Breast epithelium (tissue), 4 donors: ENCODE measurements at places on chromosomes 4 and X. TPM values are rescaled to one million over a fixed set of nuclear protein-coding genes. Genes with fewer than 3 reads are reported as not detected.

Gene CSTF2
- total RNA-seq, result 12.1 TPM

- no peak for DNase-seq
- no peak overlapping the region for H3K27ac ChIP-seq
- H3K27me3 ChIP-seq, result no peaks in the 10 kb centered on the region
- H3K4me3 ChIP-seq, result no peak overlapping the region
Observed at GRCh38 chr4:113826421-113826820, 64.9 kb upstream of the CAMK2D start.

Gene MMRN1
- total RNA-seq, result 11.0 TPM

DNA sequence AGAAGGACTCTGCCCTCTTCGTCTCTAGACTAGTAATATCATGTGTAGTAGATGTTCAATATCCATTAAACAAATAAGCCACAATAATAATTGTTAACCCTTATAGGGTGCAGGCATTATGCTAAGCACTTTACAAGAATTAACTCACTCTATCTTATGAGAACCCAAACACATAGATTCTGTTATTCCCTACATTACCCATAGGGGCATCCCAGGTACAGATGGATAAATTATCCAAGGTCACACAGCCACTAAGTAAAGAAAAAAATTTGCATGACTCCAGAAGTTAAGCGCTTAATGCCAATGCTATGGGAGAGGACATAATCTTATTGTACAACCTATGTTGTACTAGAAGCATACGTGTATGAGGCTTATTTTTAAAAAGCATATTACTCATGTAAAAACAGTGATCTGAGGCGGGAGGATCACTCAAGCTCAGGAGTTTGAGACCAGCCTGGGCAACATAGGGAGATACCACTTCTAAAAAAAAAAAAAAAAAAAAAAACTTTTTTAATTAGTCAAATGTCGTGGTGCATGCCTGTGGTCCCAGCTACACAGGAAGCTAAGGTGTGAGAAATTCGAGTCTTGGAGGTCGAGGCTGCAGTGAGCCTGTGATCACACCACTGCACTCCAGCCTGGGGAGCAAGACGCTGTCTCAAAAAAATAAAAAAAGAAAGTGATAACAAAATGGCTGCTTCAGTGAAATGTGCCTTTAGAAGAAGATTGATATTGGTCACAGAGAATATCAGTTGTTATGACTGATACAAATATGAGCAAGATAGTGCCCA lies 13.6 kb downstream of the LDB2 start:
- no peaks in the 10 kb centered on the region for H3K27me3 ChIP-seq
- H3K4me3 ChIP-seq, result no peak overlapping the region
- H3K36me3 ChIP-seq, result no peaks in the 10 kb centered on the region
- H3K27ac ChIP-seq, result no peak overlapping the region
- DNase-seq, result no peak

DNA sequence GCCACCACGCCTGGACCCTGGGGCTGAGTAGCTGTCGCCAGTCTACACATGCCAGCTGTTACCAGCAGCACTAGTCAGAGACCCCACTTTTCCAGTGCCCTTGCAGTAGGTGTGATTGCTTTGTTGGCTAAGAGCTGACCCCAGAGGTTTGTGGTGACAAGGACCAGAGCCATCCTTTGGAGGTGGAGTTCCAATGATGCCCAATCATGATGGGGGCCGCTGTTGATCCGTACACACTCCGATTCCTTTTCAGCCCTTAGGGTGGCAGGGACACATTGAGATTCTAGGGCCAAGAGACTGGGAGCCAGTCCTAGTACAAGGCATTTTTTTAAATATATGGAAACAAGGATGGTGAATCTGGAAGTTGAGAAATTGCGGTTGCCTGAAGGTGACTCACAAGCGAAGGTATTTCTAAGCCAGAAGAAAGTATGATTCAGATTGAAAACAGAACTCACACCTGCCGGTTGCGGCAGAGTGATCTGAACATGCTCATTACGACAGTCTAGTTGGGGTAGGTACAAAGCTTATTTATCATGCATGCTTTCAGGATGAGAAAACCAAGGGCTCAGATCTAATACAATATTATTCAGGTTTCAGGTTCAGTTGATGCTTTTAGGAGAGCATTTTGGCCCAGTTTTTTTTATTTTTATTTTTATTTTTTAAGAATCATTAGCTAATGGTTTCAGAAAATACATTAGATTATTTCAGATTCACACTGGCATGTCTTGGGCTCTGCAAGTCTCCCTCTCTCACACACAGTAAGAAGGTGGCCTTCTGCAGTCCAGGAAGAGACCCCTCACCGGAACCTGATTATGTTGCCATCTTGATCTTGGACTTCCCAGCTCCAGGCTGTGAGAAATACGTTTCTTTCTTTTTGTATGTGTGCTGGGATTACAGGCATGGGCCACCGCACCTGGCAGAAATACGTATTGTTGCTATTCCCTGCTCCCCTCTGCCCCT lies 43.4 kb downstream of the SHROOM2 start:
- DNase-seq, result peak; percentile 43
- no peak overlapping the region for H3K27ac ChIP-seq
- no peaks in the 10 kb centered on the region for H3K27me3 ChIP-seq
- H3K36me3 ChIP-seq, result no peaks in the 10 kb centered on the region
- H3K4me3 ChIP-seq, result no peak overlapping the region
- no peaks in the 10 kb centered on the region for H3K4me1 ChIP-seq

- H3K27me3 ChIP-seq, result peaks cover 29% of the 10 kb centered on the region
- no peaks in the 10 kb centered on the region for H3K36me3 ChIP-seq
- H3K4me1 ChIP-seq, result no peaks in the 10 kb centered on the region
- H3K27ac ChIP-seq, result no peak overlapping the region
Observed at GRCh38 chrX:97858592-97858991, 974.9 kb downstream of the RPA4 start.

Gene TBX22
- not detected for total RNA-seq

GRCh38 chr4:168891086-168891485 lies 119.0 kb downstream of the CBR4 start:
- no peak overlapping the region for H3K4me3 ChIP-seq
- peaks cover 3% of the 10 kb centered on the region for H3K4me1 ChIP-seq
- no peaks in the 10 kb centered on the region for H3K27me3 ChIP-seq
- DNase-seq, result no peak

Gene MSN
- total RNA-seq, result 190 TPM

Gene PAGE2B
- total RNA-seq, result not detected

- peak; percentile 75 for DNase-seq
- H3K27ac ChIP-seq, result peak overlapping the region; percentile 95
- no peaks in the 10 kb centered on the region for H3K36me3 ChIP-seq
- H3K4me3 ChIP-seq, result peak overlapping the region; percentile 94
- H3K4me1 ChIP-seq, result peaks cover 43% of the 10 kb centered on the region
Observed at GRCh38 chr4:2934077-2934812, 29.0 kb downstream of the NOP14 start.

Gene LDB2
- 36.5 TPM for total RNA-seq

DNA sequence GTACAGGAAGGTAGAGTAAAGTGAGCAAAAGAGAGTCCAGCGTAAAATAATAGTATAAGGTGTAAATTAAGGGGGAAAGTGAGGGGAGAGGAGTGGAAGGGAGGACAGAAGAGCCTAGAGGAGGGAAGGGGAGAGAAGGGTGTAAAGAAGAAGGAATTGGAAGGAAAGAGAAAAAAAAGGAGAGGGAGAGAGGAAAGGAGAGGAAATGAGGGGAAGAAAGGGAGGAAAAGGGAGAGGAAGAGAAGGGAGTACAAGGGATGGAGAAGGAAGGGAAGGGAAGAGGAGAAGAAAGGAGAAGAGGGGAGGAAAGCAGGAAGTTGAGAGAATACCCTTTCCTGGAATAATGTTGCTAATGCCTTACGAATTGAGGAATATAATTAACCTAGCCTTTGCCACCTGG lies 3.3 kb upstream of the FAT4 start:
- H3K4me1 ChIP-seq, result no peaks in the 10 kb centered on the region
- DNase-seq, result no peak
- H3K4me3 ChIP-seq, result no peak overlapping the region
- H3K36me3 ChIP-seq, result no peaks in the 10 kb centered on the region
- no peak overlapping the region for H3K27ac ChIP-seq
- H3K27me3 ChIP-seq, result no peaks in the 10 kb centered on the region

GRCh38 chr4:137124278-137124932 lies 407.9 kb downstream of the PCDH18 start:
- H3K36me3 ChIP-seq, result no peaks in the 10 kb centered on the region
- no peak for DNase-seq
- H3K4me3 ChIP-seq, result peak overlapping the region; percentile 64
- no peaks in the 10 kb centered on the region for H3K27me3 ChIP-seq
